ENCODE measurements at places on chromosomes 7 and 10. TPM values are rescaled to one million over a fixed set of nuclear protein-coding genes. Genes with fewer than 3 reads are reported as not detected.

CLDN4 gene
- 0.85 TPM for total RNA-seq

DNA sequence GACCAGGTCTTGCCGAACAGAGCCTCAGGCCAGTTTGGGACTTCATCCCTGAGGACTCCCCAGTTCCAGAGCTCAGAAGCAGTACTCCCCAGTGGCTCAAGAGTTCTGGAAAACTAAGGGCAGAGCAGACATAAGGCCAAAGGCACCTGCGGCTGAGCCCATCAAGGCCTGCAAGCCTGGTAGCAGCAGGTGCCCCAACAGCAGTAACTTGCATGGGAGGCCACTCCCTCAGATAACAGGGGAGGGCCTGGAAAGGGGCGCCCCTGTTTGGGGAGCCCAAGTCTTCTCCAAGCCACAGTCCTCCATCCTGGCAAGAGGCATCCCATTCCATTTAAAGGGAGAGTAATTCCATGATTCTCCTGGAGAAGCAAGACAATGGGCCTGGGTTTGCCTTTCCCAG lies 13.0 kb downstream of the POLL start:
- peak; percentile 14 for DNase-seq

DNA sequence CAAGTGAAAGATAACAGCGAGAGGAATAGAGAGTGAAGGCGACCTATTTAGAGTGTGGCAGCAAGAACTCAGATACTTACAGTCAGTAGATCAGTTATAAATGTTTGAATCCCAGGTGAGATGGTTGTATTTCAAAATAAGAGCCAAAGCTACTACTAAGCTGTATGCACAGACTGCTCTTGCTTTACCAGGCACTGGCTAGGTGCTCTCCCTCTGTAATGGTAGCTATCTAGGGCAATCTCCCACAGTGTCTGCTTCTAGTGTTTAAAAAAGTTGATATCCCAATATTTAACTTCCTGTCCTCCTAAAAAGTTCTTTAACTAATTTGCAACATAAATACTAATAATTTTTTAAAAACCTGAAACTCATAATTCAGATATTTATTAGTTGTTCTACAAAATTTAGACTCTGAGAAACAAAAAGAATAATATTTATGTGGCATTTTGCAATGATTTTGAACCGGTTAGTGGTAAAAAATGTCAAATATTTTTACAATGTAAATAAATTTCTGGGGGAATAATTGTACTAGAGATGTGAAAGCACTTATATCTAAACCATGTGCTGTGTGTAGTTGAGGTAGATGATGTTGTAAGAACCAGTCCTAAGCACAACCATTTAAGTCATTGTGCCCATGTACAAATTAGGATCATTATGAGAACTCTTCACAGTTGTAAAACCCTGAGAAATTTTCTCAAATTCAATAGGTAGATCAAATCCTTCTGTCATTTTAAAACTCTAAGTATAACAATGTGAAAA lies 349.3 kb upstream of the SEMA3D start:
- no peak for DNase-seq

DNA sequence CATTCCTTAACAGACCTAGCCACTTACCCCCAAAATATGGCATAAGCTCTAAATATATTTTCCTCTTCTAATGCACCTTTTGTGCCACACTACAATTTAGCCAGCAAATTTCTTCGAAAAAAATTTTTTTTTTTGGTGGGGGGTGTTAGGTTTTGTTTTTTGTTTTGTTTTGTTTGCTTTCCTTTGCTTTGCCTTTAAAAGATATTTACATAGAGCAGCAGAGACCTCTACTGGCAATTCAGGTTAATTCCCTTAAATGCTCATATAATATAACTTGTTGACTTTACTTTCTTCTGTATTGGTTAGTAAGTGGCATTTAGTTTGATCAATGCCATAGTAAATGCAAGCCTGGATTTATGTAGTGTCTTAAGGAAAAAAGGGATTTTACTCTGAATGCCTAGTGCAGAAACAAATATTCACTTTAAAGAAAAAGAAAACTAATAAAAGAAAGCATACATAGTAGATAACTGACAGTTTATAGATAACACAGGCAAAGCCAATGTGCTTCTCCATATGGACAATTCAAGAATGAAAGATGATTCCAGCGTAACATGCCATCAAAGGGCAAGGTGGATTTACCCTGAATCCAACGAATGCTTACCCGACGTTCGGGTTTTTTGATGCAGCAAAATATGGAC lies 1250.6 kb downstream of the GATA3 start:
- DNase-seq, result no peak

GFRA1 gene
- total RNA-seq, result 65.8 TPM

- DNase-seq, result no peak
Observed at GRCh38 chr7:112707655-112708054, 82.5 kb downstream of the TMEM168 start.

GRCh38 chr10:5285186-5285585 lies 79.6 kb upstream of the UCN3 start:
- no peak for DNase-seq

- no peak for DNase-seq
Observed at GRCh38 chr10:71646037-71646436, 73.5 kb downstream of the C10orf105 start.

TES gene
- total RNA-seq, result 32.3 TPM

GRCh38 chr10:48448796-48449195 lies 142.3 kb downstream of the MAPK8 start:
- DNase-seq, result no peak

GRCh38 chr7:6026011-6026819 lies 5.0 kb upstream of the ANKRD61 start:
- DNase-seq, result peak; percentile 67

DNA sequence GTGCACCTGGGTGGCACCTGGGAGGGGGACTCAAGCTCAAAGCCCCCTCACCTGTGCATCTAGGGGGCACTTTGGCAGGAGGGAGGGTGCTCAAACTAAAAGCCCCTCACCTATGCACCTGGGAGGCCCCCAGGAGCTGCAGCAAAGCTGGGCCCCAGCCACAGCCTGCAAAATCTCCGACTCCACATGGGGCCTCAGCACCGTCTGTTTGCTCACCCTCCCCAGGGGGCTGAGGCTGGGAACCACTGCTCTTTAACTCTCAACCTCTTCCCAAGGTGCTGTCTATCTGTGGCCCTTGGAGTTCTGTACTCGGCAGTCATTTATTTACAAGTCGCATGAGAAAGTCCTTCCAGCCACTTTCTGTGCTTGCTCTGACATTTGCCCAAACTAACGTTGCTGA lies 458.4 kb downstream of the DNAJB6 start:
- no peak for DNase-seq

IRF5 gene
- 8.7 TPM for total RNA-seq

DNA sequence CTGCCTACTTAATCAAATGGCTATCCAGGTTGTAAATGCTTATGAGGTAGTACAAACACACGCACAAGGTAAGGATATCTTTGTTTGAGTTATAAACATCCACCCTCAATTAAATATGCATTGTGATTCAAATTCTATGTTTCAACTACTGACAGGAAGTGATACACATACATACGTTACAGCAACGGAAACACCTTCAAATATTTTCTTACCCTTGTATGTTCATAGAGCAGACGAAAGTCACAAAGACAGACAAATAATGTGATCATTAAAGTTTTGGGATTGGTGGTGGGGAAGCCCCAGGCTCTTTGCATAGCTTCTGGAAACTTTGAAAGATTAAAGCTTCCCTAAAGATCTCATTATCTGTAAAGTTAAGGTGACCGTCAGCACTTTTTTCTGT lies 521.0 kb downstream of the PARD3 start:
- DNase-seq, result no peak

GRCh38 chr7:66958538-66959350 lies 36.6 kb downstream of the SBDS start:
- no peak for DNase-seq

MASTL gene
- total RNA-seq, result 5.7 TPM

TMEM196 gene
- total RNA-seq, result not detected

DNA sequence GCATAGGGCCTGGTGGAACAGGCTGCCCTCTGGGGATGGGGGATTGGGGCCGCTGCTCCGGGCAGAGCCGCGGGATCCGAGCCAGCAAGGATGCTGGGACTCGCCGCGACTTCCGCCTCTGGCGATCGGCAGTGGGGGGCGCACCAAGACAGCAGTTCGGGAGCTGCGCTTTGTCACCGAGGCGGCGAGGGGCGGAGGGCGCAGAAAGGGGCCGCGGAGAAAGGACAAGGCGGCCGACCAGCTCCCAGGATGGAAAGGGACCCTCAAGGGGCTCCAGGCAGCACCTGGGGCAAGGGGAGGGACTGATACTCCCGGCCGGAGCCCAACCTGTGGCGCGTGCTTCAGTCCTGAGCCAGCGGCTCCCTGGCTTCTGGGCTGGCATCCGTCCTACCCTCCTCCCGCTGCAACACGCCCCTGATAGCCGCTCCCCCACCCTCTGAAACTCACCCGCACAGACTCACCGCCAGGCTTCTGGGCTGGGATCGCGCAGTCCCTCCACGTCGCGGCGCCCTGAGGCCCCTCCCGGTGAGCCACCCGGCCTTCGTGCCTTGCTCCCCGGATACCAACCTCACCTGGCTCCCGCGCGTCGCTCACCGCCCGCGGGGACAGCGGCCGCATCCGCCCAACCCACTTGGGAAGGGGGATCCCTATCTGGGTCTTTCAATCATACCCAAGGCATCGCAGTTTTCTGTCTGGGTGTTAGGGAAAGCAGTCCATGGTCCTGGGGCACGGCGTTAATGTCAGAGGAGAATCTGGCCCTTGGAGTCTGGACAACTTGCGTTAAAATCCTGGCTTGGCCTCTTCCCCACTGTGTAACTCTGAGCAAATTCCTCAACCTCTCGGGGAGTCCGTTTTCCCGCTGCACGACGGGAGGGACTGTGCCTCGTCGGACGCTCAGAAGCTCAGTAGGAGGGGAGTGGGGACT lies 7.0 kb upstream of the EVX1 start:
- DNase-seq, result peak; percentile 68

- no peak for DNase-seq
Observed at GRCh38 chr7:33873518-33873917, 31.8 kb upstream of the BMPER start.

GRCh38 chr7:151410405-151411390 lies 860 bp upstream of the WDR86 start:
- peak; percentile 77 for DNase-seq

DNA sequence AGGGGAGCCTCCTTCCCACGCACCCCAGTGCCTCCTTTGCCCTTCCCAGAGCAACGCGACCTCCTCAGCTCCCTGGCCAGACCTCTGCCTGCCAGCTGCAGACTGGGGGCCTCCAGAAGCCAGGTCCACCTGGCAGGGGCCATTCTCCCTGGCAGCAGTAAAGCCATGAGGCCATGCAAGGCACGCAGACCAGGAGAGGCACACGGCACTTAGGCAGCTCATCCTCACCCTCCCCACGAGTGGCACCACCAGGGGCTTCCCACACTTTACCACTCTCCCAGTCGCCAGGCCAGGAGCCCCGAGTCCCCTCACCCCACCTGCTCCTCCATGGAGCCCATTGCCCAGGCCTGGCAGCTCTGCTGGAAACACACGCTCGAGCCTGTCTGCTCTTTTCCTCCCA lies 85.4 kb downstream of the PROSER2 start:
- DNase-seq, result no peak

GRCh38 chr10:121974019-121974534 lies 940 bp downstream of the NSMCE4A start:
- DNase-seq, result no peak

- no peak for DNase-seq
Observed at GRCh38 chr10:7956508-7956907, 98.0 kb upstream of the GATA3 start.

GRCh38 chr10:132593900-132594876 lies 56.6 kb downstream of the INPP5A start:
- DNase-seq, result no peak

DNA sequence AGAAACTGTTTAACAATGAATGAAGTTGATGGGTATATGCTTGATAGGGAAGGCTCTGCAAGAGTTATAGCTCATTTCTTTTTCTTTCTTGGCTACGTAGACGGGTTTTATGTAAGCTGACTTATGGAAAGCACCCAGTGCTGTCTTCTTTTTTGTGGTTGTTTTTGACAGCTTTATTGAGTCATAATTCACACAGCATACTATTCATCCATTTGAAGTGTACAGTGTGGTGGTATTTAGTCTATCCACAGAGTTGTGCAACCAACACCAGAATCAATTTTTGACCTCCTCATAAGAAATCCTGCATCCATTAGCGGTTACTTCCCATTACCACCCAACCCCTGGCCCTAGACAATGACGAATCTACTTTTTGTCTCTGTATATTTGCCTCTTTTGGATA lies 240.6 kb upstream of the KIAA1217 start:
- no peak for DNase-seq

Data from sciatic nerve (tissue), 2 donors.